ENCODE measurements at places on chromosomes 16 and 17.

GRCh38 chr17:75646638-75646992, 13.4 kb downstream of the SMIM5 start:
- DNase-seq: no peak

- no peak for DNase-seq
Measured at GRCh38 chr17:77842528-77843147, 115.9 kb upstream of the TNRC6C start.

DNA sequence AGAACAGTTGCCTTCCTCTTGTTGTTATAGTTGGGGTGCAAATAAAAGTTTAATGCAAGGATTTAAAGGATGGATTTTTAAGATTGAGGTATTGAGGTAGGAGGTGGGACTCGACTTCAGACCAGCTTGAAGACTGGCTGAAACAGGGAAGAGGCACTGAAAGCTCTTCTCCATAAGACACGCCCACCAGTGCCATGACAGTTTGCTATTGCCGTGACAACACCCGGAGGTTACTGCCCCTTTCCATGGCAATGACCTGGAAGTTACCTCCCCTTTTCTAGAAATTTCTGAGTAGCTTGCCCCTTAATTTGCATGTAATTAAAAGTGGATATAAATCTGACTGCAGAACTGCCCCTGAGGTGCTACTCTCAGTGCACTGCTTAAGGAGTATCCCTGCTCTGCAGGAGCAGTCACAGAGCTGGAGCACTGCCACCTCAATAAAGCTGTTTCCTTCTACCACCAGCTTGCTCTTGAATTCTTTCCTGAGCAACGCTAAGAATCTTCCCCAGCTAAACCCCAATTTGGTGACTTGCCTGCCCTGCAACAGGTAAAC, 122.6 kb downstream of the SHISA6 start:
- no peak for DNase-seq

DNA sequence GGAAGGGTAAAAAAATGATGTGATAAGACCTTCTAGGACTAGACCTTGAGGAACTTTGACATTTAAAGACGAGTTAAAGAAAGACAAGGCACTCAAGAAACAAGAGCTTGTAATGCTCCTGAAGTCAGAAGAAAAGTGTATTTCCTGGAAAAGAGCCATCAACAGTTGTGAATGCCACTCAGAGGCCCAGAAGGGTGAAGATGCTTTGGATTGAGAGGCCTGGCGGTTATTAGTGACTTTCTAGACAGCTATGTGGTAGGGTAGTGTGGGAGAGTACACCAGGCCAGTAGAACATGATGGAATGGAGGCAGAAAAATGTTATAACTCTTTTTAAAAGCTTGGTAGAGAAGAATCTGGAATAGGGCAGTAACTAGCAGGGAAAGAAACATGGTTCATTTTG, 34.1 kb upstream of the ANKFN1 start:
- no peak for DNase-seq

DNA sequence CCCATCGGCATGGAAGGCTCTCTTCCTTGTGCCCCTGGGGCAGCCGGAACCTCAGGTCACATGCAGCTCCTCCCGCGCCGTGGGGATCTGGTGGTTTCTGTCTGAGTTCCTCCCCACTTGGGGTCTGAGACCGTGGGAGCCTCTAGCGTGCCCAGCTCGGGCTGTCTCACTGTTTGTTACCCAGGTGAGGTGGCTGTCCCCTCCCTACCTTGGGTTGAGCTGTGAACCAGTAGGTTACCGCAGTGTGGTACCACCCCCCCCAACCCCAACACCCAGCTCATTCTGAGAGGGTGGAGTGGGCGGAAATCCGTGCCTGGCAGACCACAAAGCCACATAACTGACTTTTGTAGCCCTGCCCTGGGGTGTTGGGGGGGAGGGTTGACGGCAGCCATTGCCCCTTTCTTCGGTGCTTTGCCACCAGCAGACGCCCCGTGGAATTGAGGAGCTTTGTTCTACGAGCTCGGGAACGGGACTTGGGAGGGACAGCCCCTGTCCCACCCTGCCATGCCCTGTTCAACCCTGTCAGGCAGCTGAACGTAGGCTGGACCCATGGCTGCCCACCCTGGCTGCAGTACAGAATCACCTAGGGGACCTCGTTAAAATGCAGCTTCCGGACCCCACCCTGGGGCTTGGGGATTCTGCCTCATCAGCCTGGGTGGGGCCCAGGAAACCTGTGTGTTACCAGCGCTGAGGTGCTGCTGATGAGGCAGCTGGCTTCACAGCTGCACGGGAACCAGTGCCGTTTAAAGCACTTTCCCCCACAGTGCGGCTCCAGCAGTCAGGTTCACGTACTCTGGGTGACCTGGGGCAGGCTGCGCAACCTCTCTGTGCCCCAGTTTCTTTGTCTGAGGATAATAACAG, 18.5 kb downstream of the RAP1GAP2 start:
- no peak for DNase-seq

GRCh38 chr16:87192452-87193073, 124.6 kb downstream of the C16orf95 start:
- DNase-seq: no peak

- no peak for DNase-seq
Measured at GRCh38 chr16:29663807-29664090, 702 bp downstream of the SPN start.

DNA sequence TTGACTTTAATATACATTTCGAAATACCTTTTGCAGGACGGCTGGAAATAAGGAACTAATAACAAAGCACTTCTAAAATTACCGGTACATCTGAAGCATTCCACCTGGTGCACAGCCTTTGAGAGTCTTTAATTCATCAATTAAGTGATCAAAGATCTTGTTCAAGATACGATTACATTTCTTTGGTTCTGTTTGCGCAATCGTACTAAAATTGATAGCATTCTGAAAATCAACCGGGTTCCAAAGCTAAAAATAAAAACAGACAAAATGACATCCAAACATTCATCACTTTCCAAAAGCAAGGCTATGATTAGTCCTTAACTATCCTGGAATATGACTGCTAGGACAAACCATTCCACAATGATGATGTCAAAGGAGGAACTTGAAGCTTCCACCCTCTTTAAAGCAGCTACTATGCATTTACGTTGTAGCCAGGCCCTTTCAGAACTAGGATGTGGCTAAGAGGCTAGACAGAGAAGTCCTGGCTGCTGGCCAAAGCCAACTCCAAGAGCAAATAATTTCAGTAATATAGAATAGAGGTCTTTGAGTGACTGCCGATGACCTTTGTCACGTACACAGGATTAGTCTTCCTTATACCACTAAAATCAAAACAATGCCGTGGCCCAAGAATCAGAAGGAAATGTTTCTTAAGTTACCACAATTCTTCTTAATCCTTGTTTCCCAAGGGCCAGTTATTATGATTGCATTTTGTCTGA, 299.8 kb upstream of the PSMD7 start:
- no peak for DNase-seq

- DNase-seq: no peak
Measured at GRCh38 chr17:48540213-48540612, 4.7 kb downstream of the HOXB2 start.

GRCh38 chr17:51362811-51363585, 102.7 kb downstream of the UTP18 start:
- DNase-seq: no peak

DNA sequence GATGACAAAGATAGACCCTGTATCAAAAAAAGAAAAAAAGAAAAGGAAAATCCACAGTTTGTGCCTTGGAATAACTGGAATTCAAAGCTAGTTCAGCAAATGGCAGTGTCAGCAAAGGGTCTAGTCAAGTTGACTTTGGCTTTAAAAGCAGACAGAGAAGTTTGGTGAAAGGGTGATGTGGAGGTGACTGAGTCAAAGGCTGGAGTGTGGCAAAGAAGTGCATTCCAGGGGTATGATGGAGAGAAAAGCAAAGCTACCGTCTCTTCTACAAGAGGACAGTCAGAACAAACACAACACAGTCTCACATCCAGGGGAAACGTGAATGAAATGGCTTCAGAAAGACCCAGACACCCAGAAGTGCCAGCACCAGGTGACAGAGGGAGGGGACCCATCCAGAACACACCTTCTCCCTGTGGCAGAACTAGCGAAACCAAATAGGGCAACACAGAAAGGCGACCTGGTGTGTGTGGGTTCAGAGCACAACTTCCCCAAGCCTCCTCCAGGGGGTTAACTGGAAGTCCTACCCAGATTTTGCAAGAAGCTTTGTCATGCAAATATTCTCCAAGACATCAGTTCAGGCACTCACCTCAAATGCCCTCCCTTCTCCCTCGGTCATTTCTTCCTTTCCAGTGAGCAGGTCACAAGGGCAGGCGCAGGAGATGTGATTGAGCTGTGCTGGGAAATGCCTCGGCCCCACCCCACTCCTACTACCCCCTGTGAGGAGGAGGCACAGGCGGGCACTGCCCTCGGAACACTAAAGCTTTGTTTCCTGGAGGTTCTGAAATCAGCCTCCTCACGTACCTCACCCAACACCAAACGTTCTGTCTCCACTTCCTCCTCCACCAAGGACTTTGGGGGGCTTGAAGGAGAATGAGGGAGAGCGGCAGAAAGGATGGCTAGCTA, 481.9 kb downstream of the SOX9 start:
- peak; percentile 56 for DNase-seq

DNA sequence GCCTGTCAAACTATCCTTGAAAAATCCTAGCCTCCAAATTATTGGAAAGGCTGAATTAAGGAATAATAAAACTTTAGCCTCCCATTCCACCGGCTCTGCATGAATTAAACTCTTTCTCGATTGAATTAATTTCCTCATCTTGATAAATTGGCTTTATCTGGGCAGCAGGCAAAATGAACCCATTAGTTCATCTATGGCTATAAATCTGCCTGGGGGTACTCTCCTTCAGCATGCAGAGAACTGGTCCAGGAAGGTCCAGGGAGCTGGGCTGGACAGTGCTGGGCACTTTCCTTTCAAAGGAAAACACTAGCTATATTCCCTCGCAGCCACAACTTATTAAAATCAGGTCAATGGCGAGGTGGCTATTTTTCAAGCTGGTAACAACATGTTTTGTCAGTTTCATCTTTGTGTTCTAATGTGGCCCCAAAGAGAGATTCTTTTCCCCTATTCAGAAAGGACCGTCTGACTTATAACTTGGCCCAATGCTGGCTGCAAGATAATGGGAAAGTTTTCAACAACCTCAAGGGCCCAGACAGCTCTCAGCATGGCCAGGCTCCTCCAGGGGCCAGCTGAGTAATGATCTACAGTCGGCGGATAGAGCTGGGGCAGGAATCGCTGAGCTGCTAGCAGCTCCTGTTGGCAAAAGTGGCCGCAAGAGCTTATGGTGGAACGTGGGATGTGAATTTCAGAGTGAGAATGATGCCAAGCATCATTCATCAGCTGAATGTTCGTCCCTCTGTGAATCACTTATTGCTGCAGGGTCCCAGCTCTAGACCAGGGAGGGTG, 326.9 kb downstream of the SLC39A11 start:
- no peak for DNase-seq

DNA sequence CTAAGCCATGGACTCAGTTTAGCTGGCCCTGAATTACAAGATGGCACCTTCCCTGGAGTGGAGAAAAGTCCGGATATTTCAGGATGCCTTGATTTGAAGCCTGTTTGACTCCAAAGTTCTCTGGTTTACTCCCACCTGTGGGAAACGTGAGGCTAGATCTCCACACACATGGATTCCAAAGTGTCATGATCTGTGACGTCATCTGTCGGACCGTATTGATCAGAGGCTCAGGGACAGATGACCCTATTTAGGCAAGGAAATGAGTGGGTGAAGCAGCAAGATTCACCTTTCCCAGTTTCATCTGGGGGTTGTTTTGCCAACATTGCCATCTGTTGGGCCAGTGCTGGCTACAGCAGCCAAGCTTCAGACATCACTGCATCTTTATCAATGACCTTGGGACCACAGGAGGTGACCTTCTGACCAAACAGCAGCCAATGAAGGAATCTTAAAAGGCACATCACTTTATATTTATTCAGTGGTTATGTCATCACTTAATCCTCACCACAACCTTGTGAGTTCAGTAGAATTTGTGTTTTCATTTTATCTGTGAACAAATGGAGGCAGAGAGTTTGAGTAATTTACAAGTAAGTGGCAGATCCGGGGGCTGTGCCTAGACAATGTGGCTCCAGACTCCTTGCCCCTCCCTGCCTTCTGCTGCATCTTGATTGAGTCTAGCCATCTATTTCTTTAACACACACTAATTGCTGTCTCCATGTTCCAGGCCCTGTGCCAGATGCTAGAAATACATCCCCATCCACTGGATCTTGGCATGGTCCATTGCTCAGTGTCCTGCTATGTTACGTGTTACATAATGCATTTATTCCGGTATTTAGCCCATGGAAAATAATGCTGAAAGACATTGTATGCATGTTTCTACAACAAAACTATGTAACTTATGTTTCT, 1.5 kb upstream of the CDH13 start:
- no peak for DNase-seq

DNA sequence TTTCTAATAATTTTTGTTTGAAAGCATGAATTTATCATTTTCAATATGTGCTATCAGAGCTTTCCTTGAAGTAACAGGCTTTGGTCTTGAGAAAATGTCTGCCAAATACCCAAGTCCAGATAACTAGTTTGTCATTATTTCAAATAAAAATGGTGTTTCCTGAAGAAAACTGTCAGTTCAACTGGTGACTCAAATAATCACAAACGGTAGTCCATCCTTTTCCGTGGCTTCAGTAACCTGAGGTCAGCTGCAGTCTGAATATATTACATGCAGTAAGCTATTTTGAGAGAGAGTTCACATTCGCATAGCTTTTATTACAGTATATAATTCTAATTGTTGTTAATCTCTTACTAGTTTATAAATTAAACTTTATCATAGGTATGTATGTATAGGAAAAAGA, 9.3 kb downstream of the SAP30BP start:
- DNase-seq: no peak

DNA sequence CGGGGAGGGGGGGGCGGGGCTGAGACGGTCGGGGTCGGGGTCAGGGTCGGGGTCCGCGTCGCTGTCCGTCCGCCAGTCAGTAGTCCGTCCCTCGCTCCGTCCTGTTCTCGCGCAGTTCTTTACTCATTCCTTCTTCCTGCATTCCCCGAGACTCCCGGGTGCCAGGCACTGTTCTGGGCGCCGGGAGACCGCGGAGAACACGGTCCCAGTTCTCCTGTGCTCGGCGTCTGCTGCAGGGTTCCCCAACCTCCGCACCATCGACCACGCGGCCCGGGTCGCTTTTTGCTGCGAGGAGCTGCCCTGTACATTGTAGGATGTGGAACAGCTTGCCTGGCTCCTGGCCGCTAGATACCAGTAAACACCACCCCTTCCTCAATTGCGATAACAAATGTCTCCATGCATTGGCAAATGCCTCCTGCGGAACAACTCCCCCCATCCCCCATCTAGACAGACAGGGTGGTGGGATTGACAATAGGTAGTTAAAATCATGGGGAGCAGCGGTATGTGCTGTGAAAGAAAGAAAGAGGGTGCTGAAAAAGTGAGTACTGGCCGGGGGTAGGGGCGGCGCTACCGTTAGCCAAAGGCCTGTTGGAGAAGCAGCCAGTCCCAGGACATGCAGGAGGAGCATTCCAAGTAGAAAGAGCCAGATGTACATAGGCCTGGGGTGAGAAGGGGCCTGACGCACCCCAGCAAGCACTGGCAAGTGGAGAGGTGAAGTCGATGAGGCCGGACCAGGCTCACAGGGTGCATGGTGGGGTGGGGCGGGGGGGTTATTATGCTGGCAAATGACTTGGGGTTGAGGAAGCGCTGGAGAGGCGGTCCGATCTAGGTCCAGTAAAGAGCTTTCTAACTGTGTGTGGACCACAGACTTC, 631 bp downstream of the TRAF7 start:
- no peak for DNase-seq

- DNase-seq: no peak
Measured at GRCh38 chr17:67785504-67785903, 39.8 kb upstream of the BPTF start.

Measured in body of pancreas (tissue), 4 donors.